ENCODE measurements at places on chromosomes 11 and 22. TPM values are rescaled to one million over a fixed set of nuclear protein-coding genes. Genes with fewer than 3 reads are reported as not detected.

DNA sequence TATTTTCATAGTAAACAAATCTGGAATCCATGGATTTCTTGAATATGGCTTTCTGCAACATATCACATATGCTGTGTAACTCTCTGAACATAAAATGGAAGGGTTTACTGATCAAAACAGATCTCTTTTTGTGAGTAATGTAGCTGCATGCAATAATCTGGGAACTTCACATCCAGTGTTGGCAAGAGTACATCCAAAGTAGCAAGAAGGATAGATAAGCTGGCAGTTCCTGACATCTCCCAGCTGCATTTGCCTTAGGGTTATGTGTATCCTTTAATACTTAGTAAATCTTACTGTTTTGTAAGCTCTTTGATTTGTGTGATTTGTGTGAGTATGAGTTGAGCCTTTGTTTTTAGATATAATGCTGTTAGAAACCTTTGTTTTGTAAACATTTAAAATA lies 280.4 kb upstream of the CNTN5 start:
- DNase-seq: no peak

GRCh38 chr11:30665067-30665466 lies 78.9 kb upstream of the MPPED2 start:
- no peak for DNase-seq

DNA sequence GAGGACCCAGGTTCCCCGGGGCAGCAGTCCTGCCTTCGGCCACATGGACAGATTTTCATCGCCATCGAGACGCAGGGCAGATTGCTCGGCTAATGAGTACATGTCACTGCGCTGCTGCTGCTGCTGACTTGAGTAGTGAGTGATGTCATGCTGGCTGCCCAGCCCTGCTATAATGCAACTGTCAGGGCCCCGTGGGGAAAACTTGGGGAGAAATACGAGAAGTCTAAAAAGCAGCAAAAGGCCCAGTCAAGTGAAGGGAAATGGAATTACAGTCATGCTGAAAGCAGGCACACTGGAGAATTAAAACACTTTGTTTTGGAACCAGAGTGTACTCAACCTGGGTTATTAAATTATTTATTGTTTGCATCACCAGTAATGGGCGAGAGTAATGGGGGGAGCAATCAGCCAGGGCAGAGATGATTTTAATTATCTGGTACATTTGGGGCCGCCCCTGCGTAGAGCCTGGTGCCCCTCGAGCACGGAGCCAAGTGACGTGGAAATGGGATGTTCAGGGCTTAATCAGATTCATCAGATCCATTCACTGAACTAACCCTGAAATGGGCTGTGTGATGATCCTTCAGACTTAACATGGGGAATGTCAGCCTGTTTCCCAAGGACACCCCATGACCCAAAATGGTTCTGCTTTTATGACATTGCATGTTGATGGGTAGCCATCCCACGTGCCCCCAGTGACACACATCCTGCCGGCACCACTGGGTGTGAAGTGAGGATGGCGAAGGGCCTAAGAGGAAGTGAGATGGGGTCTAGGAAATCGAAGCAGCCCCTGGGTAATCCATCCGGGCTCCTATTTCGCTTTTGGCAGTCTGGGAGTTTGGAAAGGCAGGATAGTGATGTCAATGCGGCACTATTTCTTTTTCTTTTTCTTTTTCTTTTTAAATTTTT lies 241.6 kb upstream of the CADM1 start:
- DNase-seq: no peak

DNA sequence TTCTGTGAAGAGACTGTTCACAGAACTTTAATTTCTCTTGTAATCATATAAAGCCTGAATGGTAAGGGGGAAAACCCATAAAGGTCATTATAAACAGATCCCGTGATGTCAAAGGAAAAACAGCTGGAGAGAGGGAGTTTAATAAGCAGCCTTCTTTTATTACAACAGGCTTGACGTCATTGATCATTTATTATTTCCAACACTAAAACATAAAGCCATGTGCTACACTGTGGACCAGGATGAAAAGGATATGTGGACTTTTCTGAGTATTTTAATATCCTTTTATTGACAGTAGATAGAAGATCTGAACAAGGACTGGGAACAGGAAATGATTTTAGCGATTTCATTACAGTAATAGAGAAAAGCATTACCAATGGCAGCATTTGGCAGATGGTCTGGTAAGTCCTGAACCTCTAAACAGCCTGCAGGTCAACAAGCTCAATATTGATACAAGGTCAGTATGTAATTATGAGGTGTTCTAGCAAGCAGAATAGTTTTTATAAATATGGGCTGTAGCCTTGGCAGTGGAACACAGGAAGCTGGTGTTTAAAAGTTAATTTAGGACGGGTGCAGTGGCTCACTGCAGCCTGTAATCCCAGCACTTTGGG lies 25.1 kb upstream of the TPH1 start:
- no peak for DNase-seq

DNA sequence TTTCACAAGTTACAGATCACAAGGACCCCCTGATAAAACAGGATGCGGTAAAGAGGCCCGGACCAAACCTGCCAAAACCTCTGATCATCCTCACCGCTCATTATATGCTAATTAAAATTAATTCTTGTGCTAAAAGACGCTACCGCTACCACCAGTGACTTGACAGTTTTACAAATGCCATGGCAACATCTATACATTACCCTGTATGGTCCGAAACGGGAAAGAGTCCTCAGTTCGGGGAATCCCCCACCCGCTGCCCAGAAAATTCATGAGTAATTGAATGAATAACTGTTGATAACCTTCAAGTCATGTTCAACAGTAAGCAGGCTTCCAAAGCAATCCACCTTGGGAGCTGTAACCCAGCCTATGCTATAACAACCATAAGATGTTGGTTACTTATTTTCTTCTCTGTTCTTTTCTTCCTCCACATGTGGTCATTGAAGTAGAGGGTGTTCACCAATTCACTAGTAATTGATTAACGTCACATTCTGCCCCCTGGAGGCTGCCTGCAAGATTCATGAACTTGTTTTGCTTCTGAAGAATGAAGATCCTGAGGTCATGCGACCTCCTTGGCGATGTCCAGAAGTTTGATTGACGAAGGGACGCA lies 20.6 kb downstream of the APOBEC3H start:
- no peak for DNase-seq

GRCh38 chr22:19619144-19620009 lies 94.9 kb upstream of the SEPTIN5 start:
- DNase-seq: no peak

The GLB1L2 gene
- 0.99 TPM for total RNA-seq

GRCh38 chr11:11016943-11017342 lies 159.1 kb upstream of the ZBED5 start:
- no peak for DNase-seq

The FLRT1 gene
- not detected for total RNA-seq

GRCh38 chr22:50182176-50183081 lies 3.3 kb upstream of the TRABD start:
- DNase-seq: no peak

The SPTBN2 gene
- total RNA-seq: 47.7 TPM

The ANO5 gene
- 0.58 TPM for total RNA-seq

The OR4A16 gene
- not detected for total RNA-seq

- DNase-seq: no peak
Measured at GRCh38 chr11:125979511-125979910, 33.7 kb downstream of the VSIG10L2 start.

DNA sequence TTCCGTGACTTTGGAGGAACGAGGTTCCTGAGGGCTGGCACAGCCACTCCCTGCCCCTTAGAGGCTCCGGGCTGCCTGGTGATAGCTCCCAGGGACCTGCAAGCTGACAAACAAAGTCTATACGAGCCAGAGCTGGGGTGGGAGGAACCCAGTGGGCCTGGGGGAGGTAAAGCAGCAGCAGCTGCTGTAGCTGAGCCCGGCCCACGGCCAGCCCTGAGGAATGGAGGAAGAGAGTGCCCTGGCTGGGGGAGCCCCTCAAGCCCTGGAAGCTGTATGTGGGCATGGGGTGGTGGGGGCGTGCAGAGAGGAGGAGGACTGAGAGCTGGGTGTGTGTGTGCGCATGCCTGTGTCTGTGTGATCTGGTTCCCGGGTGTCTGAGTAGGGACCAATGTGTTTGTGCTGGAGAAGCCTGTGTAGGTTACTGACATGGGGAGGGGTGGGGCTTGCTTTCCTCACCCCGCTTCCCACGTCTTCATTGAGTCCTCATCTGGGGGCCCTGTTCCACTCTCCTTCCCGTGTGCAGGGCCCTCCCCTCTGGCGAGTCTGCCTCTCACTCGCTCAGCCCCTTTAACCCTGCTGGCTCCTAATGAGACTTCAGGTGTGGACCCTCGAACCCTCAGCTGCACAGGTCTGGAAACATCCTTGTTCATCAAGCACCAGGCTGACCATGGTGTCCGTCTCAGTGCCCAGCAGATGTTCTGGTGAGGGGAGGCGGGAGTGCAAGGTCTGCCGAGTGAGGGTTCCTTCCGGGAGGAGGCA lies 10.8 kb downstream of the ST3GAL4 start:
- DNase-seq: no peak

DNA sequence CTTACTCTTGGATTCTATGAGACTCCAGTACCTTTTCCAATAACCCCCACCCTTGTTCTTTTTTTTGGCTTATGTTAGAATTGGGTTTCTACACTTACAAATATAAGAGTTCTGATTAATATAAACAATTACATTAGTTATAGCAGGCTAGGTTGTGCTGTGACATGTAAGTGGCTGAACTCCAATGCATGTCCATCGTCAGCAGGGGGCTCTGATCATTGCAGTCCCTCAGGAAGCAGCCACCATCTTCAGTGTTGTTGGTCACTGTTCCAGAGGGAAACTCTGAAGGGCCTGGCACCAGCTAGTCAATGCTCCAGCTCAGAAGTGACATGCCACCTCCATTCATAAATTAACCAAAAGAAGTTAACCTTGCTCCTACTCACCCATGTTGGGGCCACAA lies 5.6 kb downstream of the LIPT2 start:
- DNase-seq: no peak

The BIK gene
- total RNA-seq: 0.58 TPM

DNA sequence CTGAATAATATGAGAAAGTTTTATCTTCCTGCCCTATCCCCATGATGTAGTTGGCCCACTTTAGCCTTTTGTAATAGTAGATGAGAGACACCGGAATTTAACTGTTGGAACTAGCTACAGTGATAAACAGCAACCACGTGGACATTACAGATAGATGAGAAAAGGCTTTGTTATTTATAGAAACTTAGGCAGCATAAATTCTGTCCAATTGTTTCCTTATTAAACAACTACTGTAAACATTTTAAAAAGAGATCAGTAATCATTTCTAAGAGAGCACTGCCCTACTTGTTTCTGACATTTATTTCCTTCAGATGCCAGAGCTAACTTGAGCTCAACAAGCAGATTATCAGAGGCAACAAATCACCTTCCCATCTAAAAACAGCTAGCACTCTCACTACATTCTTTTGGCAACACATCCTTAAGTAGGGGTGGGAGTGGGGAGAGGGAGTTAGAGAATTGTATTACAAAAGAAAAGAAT lies 63.1 kb downstream of the SOX6 start:
- DNase-seq: no peak
